Panc1 (cell line): ENCODE measurements at places on chromosomes 7 and 10.

- DNase-seq, result no peak
Observed at GRCh38 chr7:95684505-95684904, 87.8 kb upstream of the DYNC1I1 start.

GRCh38 chr7:5203183-5203537 is 13.1 kb downstream of the WIPI2 start:
- no peak for DNase-seq

GRCh38 chr10:76992467-76992866 is 645.1 kb downstream of the KCNMA1 start:
- no peak for DNase-seq

DNA sequence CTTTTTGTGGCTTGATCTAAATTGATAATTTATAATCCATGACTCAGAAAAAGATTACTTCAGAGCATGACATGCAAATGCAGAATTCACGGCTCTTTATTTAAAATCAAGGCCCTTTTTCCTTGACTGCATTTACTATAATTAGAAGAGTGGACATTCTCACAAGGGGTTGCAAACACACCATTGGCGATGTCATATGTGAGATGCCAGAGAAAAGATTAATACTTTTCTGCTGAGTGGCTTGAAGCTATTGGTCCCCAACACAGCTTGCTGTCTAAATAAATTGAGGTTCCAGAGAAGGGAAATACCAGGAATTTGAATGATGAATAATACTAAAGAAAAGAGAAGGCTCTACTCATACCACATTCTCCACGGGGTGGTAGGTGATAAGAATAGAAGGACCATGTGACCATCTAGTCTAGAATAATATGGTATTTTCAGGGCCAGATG is 78.7 kb upstream of the ARID5B start:
- DNase-seq, result no peak

- DNase-seq, result no peak
Observed at GRCh38 chr10:88291289-88292184, 291.6 kb downstream of the RNLS start.

DNA sequence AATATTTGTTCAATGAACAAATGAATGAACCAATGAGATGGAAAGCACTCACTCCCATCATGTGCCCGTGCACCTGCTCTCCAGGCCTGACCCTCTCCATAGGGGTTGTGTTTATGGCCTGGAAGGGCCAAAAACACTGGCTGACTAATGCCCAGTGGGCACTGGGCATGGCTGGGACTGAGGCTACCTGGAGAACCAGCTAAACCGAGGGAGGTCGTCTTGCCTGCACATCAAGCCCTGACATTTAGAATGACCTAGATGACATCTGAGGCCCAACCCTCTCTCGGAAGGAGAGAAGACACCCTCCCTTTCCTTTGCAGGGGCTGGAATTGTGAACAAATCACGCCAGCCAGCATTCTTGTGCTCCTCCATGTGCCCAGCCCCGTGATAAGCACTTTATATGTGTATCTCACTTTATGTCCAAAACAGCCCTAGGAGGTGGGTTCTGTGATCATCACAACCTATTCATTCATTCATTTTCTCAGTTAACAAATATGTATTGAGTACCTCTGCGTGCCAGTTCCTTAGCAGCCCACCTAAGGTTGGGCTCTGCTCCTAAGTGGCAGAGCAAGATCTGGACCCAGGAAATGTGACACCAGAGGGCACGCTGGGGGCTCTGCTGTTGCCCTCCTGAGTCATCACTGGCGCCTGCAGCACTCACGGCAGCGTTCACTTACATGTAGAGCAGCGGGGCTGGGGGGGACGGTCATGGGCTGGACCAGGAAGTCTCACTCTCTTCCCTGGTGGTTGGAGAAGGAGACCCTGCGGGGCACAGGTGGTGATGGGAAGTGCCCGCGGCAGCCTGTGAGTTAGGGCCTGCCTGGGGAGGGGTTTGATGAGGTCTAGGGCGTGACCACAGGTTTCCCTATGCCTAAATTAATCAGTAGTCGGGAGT is 52.0 kb downstream of the TSPAN15 start:
- DNase-seq, result no peak

DNA sequence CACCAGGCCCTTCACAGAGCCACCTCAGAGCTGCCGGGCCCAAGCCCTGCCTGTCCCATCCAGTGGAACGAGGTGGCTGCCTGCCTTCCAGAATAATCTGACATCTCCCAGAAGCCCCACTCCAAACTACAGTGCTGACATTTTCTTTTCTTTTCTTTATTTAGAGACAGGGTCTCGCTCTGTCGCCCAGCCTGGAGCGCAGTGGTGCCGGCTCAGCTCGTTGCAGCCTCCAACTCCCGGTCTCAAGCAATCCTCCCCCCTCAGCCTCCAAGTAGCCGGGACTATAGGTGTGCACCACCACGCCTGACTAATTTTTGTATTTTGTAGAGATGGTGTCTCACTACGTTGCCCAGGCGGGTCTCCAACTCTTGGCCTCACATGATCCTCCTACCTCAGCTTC is 346 bp downstream of the TMEM270 start:
- DNase-seq, result no peak

- no peak for DNase-seq
Observed at GRCh38 chr7:24406053-24406788, 122.2 kb downstream of the NPY start.

DNA sequence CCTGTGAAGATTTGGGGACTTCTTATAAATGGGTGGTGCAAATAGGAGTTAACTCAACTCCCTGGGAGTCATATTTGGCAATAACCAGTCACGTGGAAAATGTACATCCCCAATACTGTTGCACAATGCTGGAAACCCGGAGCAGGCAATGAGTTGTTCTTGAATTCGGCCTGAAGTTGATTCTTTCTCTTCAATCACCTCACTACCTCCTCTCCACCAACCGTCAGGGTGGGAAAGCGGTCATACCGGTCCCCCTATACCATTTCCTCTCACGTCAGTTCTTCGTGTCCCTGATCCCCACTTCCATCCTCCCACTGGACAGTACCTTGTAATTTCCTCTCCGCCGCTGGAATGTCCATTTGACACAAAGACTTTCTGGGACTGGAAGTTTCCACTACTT is 2.8 kb downstream of the GIMAP5 start:
- DNase-seq, result no peak

- DNase-seq, result no peak
Observed at GRCh38 chr10:86960003-86960862, 1.8 kb downstream of the SNCG start.

GRCh38 chr7:78587443-78588044 is 789.0 kb downstream of the PHTF2 start:
- peak; percentile 39 for DNase-seq

DNA sequence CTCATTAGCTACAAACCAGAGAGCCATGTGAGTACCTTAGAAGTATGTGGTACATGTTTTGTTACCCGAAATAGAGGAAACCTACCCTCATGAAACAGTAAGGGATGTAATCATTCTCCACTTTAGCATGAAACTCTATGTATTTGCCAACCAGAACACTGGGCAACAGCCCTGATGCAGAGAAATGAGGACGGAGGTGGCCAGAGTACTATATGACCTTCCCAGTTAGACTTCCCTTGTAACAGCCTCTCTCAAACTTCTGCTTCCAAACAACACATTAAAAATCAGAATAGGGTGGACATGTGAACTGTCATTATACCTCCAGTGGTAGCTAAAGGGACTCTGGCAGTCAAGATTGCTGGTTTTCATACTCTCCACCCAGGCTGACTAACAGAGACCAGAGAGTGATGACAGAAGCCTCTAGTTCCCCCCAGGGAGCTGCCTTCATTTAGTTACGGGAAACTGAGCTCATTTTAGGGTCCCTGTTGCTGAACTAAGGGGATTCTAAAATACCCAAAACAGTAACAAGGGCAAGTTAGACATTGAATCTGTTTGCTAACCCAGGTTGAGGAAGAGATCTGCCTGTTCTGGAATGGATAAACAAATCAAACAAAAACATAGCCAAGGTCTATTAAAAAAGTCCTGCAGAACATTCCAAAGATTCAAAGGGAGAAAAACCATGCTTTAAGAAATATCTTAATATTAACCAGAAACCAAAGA is 83.1 kb downstream of the VPS41 start:
- no peak for DNase-seq

GRCh38 chr10:100621360-100622205 is 85.8 kb downstream of the HIF1AN start:
- DNase-seq, result no peak

DNA sequence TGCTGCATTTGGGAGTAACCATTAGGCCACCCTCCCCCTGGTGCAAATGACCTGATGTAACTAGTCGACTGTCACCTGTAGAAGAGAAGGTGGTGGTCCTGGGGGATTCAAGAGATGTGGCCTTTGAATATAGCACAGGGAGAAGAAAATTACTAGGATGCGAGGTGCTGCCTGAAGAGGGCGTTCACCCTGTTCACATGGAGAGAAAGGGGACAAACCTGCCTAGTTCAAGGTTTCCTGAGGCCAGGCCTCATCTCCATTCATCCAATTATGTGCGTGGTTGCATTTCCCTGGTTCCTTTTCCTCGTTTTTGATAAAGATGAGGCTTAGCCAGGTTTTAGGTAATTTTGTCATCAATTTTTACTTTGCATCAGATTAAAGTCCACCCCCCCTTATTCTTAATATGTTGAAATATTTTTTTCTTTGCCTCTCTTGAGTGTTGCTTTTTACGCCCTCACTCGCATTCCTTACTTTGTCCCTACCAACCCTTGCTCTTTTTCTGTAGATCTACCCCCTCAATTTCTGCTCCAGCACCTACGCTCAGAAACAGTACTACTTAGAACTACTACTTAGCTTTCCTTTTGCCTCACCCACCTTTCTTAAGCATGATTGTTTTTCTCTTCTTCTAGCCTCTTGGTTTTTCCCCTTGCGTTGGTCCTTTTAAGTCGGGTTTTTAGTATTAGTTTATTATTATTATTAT is 13.7 kb downstream of the CLCN1 start:
- DNase-seq, result no peak

GRCh38 chr10:112203328-112204076 is 19.9 kb upstream of the GPAM start:
- no peak for DNase-seq

DNA sequence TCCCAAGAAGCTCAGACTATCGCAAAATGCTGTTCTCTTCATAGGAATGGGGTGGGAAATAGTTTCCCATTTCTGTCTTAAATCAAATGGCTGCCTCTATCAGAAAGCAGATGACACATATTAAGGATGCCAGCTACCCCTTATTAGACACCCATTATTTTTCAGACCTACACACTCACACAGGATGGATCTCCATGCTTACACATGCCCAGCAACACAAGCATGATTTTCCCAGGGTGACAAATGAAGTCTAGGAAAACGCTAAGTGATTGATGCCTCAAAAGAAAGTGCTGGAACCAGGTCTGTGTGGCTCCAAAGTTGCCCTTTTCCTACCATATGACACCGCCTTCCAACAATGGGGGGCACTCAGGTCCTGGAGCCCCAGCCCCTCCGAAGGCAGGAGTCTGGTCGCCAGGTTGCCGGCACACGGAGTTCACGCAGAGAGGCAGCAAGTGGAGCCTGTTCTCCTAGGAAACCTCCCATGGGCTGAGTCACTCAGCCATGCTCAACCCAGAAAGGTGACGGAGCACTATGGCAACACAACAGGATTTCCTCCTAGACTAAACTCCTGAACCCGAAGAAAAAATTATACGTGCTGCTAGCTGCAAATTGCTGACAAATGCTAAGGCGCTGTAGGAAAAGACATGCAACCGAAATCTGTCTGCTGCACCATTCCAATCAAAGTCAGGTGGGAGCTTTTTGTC is 19.8 kb downstream of the VOPP1 start:
- DNase-seq, result no peak

DNA sequence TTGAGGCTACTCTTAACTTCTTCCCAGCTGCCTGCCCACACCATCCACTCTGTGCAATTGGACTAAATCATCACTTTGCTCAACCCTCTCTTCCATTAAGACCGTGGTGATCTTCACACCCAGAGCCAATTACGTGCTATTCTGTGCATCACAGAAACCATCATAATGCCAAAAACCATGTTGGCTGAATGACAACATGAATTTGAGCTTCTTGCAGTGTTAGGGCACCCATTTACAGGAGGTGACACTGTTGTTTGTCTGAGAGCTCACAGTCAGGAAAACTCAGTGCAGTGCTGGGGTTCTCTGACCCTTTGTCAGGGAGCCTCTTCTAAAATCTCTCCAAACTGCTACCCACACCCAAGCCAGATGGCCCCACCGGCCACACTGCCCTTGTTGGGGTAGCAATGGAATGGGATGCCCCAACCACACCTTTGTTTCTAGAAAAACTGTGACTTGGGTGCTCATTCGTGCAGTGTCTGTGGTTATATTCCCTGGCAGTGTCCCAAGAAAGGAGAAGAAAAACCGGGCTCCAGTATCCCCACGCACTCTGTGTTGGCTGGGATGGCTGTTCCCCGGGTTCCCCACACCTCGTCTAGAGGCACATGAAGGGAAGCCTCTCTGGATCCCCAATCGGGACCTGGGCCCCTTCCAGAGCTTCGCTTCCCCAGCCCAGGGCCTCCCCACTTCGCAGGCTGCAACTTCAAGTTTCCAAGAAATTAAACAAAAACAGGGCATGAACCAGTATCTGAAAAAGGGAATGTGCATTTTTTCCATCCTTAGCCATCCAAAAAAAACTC is 2.0 kb upstream of the TNS3 start:
- DNase-seq, result no peak

DNA sequence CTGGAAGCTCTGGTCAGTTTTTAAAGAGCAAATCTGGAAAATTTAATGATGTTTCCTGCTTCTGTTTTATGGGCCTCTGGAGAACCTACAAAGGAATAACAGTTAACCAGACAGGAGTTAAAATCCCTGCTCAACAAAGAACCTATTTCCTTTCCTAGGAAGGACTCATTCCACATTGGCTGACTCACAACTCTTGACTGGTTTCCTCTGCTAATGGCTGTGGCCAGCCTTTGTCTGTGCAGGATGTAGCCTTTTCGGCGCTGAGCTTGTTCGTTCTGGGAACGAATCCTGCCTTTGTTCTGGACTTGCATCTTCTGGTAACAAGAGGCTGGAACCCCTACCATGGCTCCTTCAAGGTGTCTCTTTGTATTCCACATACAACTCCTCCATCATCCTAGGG is 112.8 kb upstream of the PDCD4 start:
- DNase-seq, result no peak

DNA sequence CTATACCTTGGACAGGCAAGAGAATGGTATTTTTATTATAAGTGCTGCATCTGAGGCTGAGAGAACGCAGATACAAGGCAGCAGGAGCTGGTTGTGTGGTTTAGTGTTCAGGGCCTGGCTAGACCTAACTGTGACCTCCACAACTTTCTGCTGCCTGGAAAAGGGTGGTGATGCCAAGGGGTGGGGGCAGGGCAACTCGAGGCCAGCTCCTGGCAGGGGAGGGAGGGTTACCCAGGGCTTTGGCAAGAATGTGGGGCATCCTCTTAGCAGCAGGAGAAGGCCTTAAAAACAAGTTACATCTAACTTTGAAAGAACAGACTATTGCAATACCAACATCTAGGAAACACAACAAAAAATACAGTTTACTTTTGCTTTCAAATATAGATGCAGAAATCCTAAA is 13.0 kb downstream of the MXI1 start:
- DNase-seq, result no peak

GRCh38 chr10:121796342-121796741 is 131.5 kb downstream of the ATE1 start:
- DNase-seq, result no peak

GRCh38 chr10:14553448-14553847 is 221.2 kb downstream of the FAM107B start:
- no peak for DNase-seq
